ENCODE measurements at places on chromosomes 7 and 10. TPM values are rescaled to one million over a fixed set of nuclear protein-coding genes. Genes with fewer than 3 reads are reported as not detected.

DNA sequence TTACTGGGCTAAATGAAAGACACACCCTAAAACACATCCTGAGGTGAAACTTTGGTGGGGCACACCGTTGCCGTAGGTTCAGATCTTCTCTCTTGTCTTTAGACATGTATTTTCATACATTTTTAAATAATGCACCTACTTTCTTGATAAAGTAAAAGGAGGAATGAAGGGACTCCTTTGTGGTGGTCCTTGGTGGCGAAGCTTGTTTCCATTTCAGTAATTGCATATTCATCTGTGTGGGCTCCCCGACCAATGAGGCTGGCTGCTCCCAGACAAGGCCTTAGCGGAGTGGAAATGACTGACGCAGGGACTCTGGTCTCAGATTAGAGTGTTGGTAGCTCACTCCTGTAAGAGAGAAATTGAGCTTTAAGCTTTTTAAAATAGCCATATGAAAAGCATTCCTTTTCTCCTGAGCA lies 815 bp downstream of the CCSER2 start:
- no peak for DNase-seq

GRCh38 chr7:47047384-47047783 lies 534.5 kb downstream of the TNS3 start:
- no peak for DNase-seq

OPN4 gene
- total RNA-seq, result not detected

DNA sequence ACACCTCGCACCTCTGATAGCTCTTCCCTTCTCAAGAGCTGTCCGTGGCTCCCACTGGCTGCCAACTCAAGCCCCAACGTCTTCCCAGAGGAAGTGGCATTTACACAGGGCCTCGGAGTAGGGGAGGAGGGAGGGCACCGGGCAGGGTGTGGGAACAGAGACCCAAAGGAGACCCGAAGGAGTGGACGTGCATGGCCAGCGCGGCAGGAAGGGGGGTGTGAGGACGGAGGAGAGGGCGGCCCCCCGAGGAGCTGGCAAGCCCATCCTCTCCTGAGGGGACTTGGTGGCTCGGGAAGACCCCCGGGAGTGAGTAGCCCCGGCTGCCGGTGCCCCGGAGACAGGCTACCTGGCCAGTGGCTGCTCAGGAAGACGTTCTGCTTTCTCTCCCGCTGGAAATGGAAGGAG lies 85.9 kb downstream of the FOXL3 start:
- DNase-seq, result no peak

ACTR3C gene
- total RNA-seq, result 22.1 TPM

DNA sequence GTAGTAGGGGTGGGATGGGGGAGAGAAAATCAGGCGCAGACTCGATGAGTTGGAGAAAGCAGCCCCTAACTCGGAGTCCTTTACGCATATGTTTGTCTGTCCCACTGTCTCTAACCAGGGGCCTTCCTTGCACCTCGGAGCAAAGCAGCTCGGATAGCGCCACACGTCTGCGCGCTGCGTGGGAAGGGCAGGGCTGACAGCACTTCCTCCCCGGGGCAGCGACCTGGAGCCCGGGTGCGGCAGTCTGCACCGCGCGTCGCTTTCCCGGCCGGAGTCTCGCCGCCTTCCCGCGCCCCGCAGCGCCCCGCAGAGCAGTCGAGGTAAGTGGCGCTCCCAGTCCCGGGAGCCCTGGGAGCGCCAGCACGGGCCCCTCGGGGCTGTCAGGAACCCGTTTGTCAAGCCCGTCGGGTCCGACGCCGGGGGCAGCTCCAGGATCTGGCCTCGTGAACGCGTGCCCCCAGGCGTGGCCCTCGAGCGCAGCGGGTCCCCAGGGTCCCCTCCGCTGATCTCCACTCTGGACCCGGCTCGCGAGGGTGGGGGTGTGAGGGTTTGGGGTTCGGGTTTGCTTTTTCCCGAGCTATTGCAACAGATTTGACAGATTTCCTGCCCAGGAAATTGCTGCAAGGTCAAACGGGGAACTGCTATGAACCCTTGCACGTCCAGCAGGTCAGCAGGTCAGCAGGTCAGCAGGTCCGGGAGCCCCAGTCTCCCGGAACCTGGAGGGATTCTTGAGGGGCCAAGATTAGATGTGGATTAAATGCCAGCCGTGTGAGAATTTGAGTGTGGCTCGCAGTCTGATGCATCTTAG lies 597 bp downstream of the APBB1IP start:
- no peak for DNase-seq
